ENCODE measurements at places on chromosomes 6 and 20.

GRCh38 chr6:45375449-45375848 is 2.3 kb downstream of the SUPT3H start:
- DNase-seq, result no peak

- DNase-seq, result no peak
These were observed 48.0 kb upstream of the PNRC1 start for GRCh38 chr6:89032599-89032998.

GRCh38 chr6:33906439-33906838 is 102.6 kb upstream of the MLN start:
- no peak for DNase-seq

- no peak for DNase-seq
These were observed 66.3 kb downstream of the NCOA3 start for GRCh38 chr20:47568019-47568418.

GRCh38 chr20:61789329-61789728 is 276.4 kb downstream of the TAF4 start:
- DNase-seq, result no peak

GRCh38 chr6:102995491-102995890 is 1602.0 kb downstream of the GRIK2 start:
- no peak for DNase-seq

DNA sequence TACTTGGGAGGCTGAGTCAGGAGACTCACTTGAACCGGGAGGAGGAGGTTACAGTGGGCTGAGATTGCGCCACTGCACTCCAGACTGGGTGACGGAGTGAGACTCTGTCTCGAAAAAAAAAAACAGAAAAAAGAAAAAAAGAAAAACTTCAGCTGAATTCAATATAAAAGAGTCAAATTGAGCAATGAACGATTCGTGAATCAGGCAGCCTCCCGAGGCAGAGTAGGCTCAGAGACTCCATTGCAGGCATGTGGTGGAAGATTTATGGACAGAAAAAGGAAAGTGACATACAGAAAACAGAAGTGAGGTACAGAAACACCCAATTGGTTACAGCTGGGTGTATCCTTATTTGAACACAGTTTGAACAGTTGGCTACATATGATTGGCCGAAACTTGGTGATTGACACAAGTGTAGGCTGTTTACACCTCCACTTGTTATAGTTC is 56.3 kb downstream of the HLA-DPB1 start:
- DNase-seq, result no peak

DNA sequence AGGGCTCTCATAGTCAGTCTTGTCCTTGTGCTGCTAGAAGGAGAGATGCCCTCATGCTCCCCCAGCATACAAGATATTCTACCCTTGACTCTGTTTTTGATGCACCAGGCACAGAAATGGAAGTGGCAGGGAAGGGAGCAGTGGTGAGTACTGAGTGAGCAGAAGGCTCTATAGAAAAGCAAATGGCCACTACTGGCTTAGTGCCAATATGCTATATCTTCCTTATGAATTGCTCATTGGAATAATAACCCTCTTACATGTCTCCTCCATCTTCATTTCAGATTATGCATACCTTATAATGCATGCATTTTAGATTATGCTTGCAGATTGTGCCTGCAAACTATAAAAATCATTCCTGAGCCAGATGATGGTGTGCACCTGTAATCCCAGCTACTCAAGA is 82.8 kb downstream of the MAP3K5 start:
- no peak for DNase-seq

DNA sequence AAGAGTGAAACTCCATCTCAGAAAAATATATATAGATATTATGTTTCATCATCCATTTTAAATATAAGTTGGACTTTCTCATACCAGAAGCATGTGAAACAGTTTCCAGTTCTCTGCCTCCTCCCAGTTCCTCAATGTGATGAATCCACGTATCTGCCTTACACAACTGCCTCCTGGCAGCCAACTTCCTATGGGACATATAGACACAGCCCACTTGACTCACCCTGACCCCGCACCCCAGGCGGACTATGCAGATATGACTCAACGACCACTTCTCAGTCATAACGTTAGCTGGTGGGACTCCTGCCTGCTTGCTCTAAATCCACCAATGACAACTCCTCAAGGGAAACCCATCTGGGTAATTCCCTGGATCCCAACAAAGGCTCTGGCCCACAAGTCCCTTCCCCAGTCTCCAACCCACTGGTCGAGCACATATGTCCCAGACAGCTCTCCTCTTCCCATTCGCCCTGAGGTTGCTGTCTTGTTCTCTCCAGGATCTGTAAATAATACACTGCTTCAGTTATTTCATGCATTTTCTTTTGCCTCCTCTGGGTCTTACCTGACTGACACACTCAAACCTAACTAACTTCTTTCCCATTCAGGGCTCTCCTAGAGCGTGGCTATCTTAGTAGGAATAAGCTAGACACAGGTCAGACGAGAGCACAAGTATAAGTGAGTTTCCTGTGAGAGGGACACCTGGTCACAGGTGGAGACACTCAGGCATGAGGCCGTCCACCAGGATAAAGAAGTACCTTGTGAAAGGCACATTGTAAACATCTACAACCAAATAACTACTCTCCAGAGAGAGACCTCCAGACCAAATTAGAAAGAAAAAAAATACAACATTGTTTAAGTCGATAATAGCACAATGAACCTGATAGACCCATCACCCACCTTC is 548.5 kb downstream of the CD83 start:
- no peak for DNase-seq

DNA sequence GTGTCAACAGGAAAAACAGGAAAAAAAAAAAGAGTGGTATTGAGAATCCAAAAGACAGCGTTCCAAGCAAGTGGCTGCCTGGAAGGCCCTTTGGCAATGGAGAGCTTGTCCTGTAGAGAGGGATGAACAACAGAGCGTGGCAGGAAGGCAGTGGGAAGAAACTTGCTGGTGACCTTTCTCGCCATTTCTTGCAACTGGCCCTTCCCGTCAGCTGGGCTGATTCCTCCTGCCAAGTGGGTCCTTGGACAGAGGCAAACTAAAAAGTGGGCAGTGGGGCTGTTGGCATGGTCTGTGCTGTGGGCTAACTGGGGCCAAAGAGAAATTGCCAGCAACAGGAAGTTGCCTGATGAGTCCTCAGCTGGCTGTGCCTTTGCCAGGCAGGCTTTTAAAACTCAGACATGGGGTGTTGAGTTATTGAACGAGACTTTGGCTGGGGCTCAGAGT is 43.9 kb upstream of the CLDN20 start:
- no peak for DNase-seq

DNA sequence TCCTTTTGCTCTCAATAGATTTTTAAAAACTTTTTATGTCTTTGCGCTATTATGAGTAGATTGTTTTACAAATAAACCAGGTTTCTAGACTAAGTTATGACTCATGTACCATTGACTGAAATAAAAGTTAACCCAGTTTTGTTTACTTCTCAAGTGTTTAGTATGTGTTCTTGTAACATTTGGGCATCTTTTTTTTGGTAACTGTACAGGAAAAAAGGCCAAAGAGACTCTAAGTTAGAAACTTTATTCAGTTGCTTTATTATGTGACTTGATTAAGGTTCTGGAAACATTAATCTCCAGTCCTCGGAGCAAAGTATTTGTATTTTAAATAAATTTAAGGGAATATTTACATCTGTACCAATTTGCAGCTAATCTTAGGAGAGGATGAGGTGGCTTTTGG is 2.9 kb downstream of the NKAIN2 start:
- no peak for DNase-seq

DNA sequence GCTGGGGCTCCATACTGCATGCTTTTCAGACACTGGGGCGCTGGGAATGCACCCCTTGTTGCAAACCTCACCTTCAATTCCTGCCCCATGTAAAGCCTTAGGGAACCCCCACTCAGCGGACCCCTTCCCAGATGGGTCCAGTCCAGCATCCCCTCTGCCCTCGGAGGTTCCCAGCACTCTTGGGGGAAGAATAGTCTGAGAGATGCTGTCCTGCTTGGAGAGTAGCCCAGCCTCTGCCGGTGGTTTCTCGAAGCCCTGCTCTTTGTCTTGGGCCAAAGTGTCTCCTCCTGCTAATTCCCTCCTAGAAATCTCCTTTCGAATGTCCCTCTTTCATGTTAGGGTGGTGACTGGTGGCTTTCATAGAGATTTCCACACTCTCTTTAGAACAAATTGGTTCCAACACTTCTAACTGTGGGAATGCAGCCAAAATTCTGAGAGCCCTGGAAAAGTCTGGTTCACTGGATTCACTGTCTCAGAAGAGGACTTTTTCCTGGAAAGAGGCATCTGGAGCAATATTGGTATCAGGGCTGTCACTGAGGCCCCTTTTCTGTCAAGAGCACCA is 24.9 kb upstream of the SULF2 start:
- DNase-seq, result no peak

DNA sequence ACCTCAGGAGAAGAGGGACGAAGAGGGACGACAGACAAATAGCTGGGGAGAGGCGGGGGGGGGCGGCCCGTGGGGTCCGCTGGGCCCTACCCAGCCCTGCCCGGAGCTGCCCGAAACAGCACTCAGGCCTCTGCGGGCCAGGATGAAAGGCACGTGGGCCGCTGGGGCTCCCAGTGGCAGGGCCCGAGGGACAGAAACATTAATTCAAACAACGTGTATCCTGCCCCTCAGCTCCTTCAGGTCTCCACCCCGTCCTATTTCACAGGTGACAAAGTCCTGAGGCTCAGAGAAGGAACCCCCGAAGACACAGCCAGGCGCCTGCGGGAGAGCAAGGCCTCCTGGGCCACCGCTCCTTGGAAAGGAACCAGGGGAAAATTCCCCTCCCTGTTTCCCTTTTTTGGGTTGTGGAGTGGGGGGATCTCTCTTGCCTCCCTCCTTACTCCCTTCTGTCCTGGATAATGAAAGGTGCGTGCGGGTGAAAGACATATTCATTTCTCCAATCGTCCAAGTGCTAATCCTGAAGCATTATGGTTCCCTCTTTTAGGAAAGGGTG is 93.3 kb downstream of the RNASET2 start:
- DNase-seq, result no peak

DNA sequence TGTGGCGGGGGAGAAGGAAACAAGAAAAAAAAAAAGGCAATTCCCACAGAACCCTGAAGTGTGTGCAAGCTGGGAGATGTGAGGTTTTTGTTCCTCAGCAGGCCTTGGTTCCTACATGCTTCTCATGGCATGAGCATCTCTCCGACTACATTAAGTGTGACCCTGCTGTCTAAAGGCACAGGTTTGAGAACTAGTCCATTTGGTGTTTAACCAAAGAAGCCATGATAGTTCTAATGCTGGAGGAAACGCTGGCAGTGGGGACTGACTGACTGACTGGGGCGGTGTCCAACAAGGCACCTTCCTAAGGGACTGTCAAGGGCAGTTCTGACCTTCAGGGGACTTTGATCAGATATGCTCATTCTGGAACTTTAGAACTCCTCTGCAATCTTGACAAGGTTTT is 3.8 kb downstream of the TXNDC5 start:
- DNase-seq, result no peak

Measured in stimulated activated CD4-positive, alpha-beta T cell treated with anti-CD3 and anti-CD28 coated beads, Interleukin-1b, Interleukin-23, amount 100 ng/mL, for 1 hour (primary cell).